Hematopoietic multipotent progenitor cell treated with erythropoietin and hydrocortisone succinate and interleukin-3 and kit ligand, for 8 days (in vitro differentiated cells): ENCODE measurements at places on chromosomes 2 and 18.
A peak's percentile ranks its signal among the peaks of the same experiment; 100 is the strongest.

GRCh38 chr18:70464343-70465114, 175.7 kb downstream of the SOCS6 start:
- peak; percentile 83 for DNase-seq

DNA sequence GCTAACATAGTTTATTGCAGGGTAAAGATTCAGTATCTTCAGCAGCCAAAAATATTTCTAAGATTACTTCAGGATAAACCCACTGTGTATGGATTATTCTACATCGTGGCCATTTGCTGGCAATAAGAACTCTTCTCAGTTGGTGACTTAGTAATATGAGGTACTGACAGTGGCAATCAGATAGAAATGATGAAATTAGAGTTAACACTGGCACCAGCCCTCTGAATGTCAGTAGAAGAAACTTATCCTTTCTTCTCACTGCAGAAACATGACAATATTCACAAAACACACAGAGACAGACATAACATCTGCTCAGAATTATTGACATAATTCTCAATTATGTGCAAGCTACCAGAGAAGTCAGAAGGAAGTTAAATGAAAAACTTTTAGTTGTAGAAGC, 246.3 kb upstream of the COL3A1 start:
- DNase-seq = no peak

- no peak for DNase-seq
Measured at GRCh38 chr2:7281231-7282201, 364.3 kb downstream of the RNF144A start.

- no peak for DNase-seq
Measured at GRCh38 chr2:101842471-101842870, 145.0 kb downstream of the MAP4K4 start.

- no peak for DNase-seq
Measured at GRCh38 chr2:178927173-178927572, 120.0 kb upstream of the TTN start.
